Stimulated activated CD4-positive, alpha-beta T cell treated with anti-CD3 and anti-CD28 coated beads, TNF-alpha, amount 100 ng/mL, for 48 hours (primary cell): ENCODE measurements at places on chromosomes 12 and 14.
A peak's percentile ranks its signal among the peaks of the same experiment; 100 is the strongest.

DNA sequence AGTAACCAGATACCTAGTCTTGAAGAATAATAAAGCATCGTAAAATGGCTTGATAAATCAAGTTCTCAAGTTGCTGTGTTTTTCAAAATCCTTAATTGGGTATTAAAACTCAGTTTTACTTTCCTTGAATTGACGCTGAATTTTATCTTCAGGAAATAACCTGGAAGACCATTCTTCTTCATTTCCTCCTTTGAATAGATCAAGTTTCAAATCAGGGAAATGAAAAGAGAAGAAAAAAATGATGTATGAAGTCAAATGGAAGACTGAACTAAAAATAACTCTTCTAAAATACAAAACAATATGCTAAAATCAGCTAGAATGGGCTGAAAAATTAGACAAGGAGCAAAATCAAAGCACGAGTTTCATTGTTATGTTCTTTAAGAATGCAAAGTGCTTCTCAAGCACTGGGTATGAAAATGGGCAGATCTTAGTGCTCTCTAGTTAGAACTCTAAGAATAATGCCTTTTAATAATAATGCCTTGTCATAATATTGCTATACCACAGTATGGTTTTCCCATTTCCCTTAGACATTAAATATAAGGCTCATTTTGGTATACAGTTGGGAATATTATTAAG is 54.6 kb upstream of the CLEC14A start:
- no peak for DNase-seq

DNA sequence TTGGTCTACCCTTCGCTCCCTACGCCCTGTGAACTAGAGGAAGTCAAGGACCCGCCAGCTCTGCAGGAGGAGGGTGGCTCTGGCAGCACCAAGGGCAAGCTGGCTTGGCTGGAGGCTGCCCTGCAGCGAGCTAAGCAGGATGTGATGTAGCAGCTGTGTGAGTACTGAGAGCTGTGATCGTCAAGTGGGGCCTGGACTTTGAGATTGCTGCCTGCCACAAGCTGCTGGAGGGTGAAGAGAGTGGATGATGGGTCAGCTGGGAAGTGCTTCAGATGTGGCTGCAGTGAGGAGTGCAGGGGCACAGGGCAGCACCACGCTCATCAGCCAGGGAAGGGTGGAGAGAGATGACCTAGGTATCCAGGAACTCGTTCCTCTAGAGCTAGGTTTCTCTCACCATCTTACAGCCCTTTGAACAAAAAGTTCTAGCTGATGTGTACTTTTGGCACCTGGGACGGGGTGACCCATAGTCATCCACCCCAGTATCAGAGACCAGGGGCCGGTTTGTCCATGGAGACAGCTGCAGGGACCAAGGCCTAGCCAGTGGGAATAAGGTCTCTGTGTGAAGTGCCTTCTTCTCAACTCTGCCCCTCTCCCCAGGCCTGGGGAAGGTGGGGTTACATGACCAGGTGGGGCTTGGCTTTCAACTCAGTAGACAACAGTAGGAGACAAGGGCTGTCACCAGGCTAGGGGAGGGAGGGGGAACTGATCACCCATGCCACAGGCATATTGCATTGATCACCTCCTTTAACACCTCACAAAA is 3.2 kb downstream of the KRT86 start:
- no peak for DNase-seq

DNA sequence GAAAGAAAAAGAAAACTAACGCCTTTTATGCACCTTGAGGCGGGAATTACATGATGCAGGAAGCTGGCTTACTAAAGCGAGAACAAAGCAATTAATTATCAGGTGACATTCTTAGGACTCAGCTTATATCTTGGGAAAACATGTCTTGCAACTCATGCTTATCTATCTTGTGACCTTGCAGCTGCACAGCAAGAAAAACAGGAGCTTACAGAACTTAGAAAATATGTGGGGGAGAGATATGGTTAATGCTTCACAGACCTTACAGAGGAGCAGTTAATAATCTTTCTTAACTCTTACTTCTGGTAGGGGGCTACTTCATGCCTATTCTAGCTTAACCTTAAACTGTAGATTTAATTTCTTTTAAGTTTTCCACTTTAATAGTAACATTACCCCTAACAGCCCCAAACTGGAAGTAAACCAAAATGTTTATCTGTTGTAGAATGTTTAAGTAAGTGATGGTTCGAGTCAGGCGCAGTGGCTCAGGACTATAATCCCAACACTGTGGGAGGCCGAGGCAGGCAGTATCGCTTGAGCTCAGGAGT is 13.2 kb upstream of the OR11G2 start:
- DNase-seq: no peak

- no peak for DNase-seq
Observed at GRCh38 chr12:132360906-132361777, 31.8 kb upstream of the GALNT9 start.

DNA sequence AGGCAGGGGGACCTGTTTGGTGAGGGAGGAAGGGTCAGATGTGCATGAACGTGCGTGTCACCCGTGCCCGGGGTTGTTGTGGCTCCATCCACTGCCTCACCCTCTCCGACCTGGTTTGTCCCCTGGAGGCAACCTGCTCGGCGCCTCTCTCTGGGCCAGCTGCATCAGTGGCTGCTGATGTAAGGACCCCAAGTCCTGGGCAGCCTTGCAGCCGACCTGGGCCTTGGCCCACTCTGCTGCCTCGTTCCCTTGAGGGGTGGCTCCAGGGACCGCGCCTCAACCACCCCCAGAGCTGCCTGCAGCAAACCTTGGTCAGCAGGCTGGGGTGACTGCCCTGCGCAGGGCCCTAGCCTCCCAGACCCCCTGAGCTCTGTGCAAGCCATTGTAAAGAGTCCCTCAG is 351.7 kb downstream of the TMEM121 start:
- no peak for DNase-seq

GRCh38 chr14:102192840-102193502 is 53.3 kb downstream of the WDR20 start:
- DNase-seq: no peak

GRCh38 chr12:32139064-32139421 is 32.4 kb downstream of the BICD1 start:
- DNase-seq: no peak

DNA sequence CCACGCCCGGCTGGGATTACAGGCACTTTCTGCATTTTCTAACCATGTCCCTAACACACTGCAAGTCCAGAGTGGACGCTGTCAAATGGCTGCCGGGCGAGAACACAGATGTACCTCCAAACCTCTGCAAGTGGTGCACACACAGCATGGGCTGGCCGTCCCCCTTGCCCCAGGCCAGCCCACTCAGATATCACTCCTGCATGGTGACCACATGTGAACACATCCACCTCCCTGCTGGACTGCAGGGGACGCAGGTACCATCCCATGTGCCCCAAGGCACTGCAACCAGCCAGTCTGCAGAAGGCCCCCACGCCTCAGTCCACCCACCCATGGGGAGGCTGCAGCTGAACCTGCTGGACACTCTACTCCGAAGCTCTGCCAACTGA is 14.0 kb downstream of the BRF1 start:
- no peak for DNase-seq

DNA sequence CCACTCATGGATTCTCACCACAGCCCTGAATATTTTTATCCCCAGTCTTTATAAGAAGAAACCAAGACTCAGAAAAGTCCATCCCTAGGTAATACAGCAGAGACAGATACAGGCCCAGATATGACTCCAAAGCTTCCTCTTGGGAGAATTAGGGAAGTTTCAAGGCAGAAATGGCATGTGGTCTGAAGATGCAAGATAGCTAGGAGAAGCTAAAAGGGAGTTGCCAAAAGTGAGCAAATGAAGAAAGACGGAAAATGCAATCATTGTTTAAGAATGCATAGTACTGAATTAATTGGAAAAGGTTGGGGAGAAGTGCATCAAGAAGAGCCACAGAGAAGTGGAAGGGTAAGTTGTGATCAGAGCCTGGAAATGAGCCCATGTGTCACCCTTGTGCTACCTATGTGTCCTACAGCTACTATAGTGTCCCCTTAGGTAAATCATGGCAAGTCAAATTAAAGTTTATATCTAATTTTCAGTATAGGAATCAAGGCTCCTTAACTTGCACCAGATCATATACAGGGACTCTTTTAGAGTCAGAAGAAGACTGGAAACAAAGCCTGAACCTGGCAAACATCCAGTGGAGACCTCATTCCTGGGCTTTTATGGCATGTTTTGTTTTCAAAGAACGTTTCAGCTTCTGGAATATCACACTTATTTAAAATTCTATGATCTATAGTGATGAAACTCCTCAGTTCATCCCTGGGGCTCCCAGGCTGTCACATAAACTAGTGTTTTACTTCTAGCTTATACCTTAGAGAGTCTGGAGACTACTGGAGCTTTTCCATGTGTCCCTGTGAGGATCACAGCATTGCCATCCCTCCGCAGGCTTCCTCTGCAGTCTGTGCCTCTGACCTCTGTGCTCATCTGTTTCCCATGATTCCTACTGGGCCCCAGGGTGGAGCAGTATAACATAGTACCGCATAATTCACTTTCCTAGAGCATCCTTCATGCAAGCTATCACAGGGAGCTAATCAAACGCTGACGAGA is 189.0 kb upstream of the CDKN3 start:
- DNase-seq: no peak

DNA sequence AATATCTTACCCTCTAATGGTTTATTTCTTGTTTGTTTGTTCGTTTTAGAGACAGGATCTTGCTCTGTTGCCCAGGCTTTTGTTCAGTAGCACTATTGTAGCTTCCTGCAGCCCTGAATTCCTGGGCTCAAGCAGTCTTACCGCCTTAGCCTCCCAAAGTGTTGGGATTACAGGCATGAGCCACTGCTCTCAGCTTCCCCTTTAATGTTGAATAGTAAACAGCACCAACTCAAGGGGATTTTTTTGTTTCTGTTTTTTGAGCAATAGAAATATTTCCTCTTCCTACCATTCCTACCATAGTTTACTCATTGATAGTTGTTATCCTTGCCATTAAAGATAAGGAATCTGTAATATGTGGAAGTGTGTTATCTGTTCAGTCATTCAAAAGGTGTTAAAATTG is 10.7 kb downstream of the ARID4A start:
- no peak for DNase-seq

GRCh38 chr12:116213885-116214527 is 63.5 kb downstream of the MED13L start:
- no peak for DNase-seq

DNA sequence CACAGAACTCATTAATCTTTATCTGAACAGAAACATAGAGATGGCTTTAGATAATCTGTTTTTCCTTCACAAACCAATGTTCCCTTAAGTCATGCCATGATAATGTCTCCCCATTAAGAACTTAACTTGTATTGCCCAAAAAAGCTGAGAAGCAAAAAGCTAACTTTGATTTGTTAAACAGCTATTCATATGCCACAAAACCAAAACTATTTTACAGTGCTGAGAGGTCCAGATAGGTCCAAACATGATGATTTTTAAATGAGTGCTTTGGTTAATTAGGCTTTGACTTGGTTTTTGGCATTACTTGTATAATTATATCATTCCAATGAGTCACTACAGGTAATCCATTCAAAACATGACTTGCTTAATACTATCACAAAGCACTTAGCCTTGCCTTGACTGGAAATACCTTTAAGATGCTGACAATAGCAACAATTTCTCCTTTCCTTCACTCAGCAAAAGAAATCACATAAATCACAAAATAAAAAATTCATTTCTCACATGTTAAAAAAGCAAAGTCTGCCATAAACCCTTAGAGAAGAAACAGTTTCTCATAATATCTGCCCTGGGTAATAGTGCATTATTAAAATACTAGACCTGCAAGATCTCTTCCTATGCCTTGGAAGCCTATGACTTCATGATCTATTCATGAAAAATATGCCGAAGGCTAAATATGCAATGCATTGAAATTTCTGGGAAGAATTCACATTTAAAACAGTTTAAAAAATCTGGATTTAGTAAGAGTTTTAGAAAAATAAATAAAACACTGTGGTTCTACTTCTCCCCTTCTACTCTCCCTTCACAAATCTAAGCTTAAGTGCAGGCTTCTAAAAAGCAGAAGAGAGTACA is 52.0 kb upstream of the SAV1 start:
- no peak for DNase-seq

- no peak for DNase-seq
Observed at GRCh38 chr12:91326058-91327027, 143.7 kb upstream of the DCN start.

GRCh38 chr14:97442363-97442762 is 645.2 kb downstream of the VRK1 start:
- DNase-seq: peak; percentile 21

- no peak for DNase-seq
Observed at GRCh38 chr12:104273503-104273902, 30.0 kb upstream of the EID3 start.

DNA sequence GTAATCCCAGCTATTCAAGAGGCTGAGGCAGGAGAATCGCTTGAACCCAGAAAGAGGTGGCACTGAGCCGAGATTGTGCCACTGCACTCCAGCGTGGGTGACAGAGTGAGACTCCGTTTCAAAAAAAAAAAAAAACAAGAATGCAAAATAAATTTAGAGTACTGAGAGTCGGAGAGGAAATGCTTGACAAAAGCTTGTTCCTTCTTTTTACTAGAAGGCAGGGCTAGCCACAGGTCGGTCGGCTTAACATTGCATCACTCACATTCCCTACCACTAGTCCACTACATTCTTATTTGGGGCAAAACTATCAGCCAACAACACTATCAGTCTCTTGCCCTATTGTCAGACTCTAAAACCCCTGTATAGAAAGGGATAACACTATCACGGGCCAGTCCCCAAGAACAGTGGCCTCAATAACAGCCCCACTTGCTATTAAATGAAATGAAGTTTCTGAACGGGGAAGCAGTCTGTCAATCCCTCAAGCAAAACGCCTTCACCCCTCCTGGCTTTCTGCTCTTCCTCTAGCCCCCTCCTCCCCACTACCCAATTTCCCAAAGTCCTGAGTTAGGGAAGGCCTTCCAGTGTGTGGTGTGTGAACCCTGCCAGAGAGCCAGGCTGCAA is 1.0 kb downstream of the RNF41 start:
- no peak for DNase-seq

DNA sequence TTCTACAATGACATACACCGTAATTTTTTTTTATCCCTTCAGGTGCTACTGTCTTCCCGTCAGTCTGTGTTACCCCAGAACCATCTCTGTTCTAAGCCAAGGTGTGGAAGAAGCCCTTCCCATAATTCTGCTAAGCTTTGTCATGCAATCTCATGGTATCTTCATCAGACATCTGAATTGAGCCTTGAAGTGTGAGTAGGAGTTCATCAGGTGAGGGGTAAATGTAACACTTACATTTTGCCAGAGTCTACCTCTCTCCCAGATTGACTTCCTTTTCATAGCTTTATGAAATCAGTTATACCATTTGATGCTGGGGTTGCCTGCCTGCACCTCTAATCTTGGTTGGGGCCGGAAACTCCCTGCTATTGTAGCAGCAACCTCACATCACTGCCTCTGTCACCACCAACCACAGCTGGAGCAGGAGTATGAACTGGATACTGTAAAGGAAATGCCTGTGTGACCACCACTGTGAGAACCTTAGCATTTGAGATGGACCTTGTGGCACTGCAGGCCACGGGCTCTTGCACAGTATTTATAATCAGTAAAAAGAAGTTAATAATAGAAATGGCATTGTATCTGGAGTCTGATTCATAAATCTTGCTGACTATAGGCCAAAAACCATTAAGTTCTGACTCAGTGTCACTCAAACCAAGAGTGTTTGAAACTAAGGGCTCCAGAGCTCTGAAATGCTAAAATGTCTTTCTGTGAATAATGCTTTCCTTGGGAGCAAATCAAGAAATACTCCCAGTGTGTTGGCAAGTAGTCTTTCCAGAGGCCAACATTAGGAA is 58.7 kb upstream of the STK38L start:
- DNase-seq: peak; percentile 10

GRCh38 chr14:96422992-96423391 is 31.1 kb downstream of the AK7 start:
- no peak for DNase-seq

- no peak for DNase-seq
Observed at GRCh38 chr14:63436286-63437098, 106.7 kb downstream of the PPP2R5E start.
